Thoracic aorta (tissue), 2 donors: ENCODE measurements at places on chromosomes 12 and 14. TPM values are rescaled to one million over a fixed set of nuclear protein-coding genes. Genes with fewer than 3 reads are reported as not detected.

The PDZRN4 gene
- total RNA-seq, result 6.1 TPM

- DNase-seq, result no peak
- no peaks in the 10 kb centered on the region for H3K4me1 ChIP-seq
- no peaks in the 10 kb centered on the region for H3K27me3 ChIP-seq
- no peak overlapping the region for H3K27ac ChIP-seq
- H3K4me3 ChIP-seq, result no peak overlapping the region
- H3K36me3 ChIP-seq, result no peaks in the 10 kb centered on the region
Measured at GRCh38 chr14:61430066-61430757, 108.8 kb downstream of the PRKCH start.

DNA sequence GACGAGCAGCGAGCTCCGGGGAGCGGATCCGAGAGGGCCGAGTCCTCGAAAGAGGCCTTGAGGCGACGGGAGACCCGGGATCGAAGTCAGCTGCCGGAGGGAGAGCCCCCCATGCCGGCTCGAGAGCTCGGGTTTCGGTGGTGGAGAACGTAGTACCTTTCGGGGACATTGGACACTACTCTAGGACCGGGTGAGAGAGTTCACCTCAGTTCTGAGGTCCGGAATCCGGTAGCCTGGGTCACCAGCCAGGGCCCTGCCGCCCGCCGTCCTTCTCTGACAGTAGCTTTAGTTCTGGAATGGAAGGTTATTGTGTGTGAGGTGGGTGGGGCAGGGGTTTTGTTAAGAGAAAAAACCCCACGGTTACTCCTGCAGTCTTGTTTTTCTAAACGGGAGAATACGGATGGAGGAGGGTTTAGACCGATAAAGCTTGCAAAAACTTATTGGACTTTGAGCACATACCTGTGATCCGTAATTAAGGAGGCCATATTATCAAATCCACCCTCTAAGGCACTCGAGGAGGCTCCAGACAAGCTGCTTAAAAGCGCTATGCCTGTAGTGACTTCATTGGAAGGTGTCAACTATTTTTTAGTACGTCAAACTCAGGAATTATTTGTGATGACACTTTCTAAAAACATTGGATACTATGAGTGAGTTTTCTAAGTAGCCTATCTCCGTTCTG is 765 bp downstream of the SCYL2 start:
- H3K27ac ChIP-seq, result peak overlapping the region; percentile 93
- no peaks in the 10 kb centered on the region for H3K36me3 ChIP-seq
- H3K4me1 ChIP-seq, result peaks cover 10% of the 10 kb centered on the region
- no peak for DNase-seq
- peak overlapping the region; percentile 95 for H3K4me3 ChIP-seq

GRCh38 chr12:98799146-98799810 is 154.2 kb downstream of the APAF1 start:
- no peak overlapping the region for H3K27ac ChIP-seq
- DNase-seq, result no peak
- H3K4me1 ChIP-seq, result peaks cover 6% of the 10 kb centered on the region
- H3K27me3 ChIP-seq, result no peaks in the 10 kb centered on the region

DNA sequence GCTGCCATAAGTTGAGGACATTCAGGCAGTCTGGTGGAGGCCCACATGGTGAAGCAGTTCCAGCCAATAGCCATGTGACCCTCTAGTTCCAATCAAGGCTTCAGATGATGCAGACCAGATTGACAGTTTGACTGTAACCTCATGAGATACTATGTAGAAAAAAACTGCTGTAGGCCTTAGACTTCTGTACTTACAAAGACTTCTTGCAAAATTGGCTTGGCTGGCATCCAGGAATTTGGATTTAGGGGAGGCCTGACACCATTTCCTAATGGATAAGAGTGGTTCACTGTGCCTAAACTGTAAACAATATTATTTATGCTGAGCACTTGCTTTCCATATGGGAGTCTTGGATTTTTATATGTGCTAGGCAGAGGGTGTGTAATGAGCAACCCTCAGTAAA is 76.4 kb downstream of the RGS6 start:
- no peaks in the 10 kb centered on the region for H3K27me3 ChIP-seq
- H3K4me3 ChIP-seq, result no peak overlapping the region
- no peak for DNase-seq
- H3K36me3 ChIP-seq, result no peaks in the 10 kb centered on the region
- H3K4me1 ChIP-seq, result no peaks in the 10 kb centered on the region

DNA sequence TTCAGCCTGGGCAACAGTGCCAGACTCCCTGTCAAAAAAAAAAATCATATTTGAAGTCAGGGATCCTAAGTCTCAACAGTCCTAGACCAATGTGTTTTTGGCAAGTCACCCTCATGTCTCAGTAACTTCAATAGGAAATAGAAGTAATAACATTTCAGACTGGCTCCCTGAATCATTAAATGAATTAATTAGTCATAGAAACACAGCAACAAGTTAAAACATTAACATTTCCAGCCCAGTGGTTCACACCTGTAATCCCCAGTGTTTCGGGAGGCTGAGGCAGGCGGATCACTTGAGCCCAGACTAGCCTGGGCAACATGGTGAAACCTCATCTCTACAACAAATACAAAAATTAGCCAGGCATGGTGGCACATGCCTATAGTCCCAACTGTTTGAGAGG is 125.2 kb downstream of the GTF2A1 start:
- no peaks in the 10 kb centered on the region for H3K4me1 ChIP-seq
- H3K27ac ChIP-seq, result no peak overlapping the region
- H3K27me3 ChIP-seq, result no peaks in the 10 kb centered on the region
- DNase-seq, result no peak
- H3K4me3 ChIP-seq, result no peak overlapping the region
- H3K36me3 ChIP-seq, result no peaks in the 10 kb centered on the region

DNA sequence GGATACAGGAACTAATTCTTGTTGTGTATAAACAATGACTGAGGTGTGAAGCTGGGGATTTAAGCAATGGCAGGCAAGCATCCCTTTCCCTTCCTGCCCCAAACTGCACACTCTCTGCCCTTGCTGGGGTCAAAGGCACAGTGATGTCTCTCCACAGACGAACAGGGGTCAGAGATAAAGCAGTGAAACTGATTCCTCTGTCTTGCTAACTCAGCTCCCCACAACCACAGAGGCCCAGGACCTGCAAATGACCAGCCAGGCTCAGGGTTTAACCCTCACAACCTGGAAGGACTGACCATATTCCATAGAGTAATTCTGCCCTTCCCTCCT is 67.2 kb downstream of the CCDC88C start:
- peaks cover 4% of the 10 kb centered on the region for H3K4me1 ChIP-seq
- DNase-seq, result no peak
- H3K27ac ChIP-seq, result no peak overlapping the region
- no peaks in the 10 kb centered on the region for H3K27me3 ChIP-seq
- H3K36me3 ChIP-seq, result no peaks in the 10 kb centered on the region

The MANSC1 gene
- total RNA-seq, result 36.6 TPM
